ENCODE measurements at places on chromosomes 6 and 20.

DNA sequence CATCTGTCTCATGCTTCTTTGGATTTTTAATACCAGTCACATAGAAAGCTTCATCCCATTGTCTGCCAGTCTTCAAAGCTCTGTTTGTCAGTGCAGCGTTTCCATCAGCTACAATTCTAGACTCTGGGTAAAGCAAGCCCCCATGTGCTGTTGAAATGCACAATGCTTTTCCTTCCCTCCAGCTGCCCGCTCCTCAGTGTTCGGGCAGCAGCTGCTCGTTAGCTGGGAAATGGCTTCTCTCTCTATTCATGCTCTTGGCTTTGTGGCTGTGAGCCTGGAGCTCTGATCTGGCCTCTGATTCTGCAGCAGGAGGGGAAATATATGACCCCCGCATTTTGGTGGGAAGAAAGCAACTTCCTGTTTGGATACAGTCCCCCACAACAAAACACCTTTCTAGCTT is 213.0 kb upstream of the CDYL start:
- DNase-seq: no peak

- no peak for DNase-seq
These were observed 988 bp downstream of the TIAM2 start for GRCh38 chr6:154996016-154996590.

- no peak for DNase-seq
These were observed 52.4 kb upstream of the SPDEF start for GRCh38 chr6:34608321-34609091.

- no peak for DNase-seq
These were observed 41.1 kb downstream of the VEGFA start for GRCh38 chr6:43810965-43811732.

DNA sequence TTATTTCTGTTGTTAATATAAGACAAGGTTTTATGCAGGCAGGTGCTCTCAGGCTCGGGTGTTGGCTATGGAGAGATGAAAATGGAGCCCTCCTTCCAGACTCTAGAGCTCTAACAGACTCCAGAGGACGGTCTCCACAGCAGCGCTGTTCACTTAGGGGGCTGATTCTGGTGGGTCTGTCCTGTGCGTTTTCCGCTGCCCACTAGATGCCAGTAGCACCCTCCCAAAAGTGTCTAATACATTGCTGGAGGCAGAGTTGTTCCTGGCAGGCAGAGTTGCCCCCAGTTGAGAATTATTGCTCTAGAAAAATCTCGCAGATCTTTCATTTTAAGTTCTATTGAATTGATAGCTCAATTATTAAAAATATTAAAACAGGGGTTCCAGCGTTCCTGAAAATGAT is 109.9 kb downstream of the MAP3K4 start:
- DNase-seq: no peak

GRCh38 chr6:125818772-125819260 is 28.1 kb downstream of the NCOA7 start:
- DNase-seq: no peak

- no peak for DNase-seq
These were observed 16.0 kb downstream of the MARCKS start for GRCh38 chr6:113873043-113873667.

DNA sequence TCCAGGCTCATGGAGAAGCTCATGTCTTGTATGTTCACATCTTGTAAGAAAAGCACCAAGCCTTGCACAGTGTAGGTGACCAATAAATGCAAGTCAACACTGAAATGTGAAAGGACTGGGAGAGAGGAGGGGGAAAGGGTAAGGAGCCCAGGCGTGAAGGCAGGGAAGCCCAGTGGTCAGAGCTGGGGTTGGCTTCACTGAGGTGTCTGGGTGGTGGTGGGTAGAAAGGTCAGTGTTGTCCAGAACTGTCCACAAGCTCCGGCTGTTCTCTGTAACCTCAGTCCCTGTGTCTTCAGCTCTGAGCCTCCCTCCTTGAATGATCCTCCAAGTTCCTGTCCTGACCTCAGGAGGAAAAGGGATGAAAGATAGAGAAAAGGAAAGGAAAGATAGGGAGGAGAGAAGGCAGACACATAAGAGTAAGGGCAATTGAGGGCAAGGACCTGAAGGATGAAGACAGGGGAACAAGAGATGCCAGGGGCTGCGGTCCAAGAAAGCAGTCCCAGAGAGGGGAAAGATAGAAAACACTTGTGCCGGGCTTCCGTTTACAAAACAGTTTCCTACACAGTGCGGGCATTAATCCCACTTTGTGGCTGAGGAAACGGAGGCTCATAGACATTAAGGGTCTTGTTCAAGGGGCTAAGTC is 2.4 kb upstream of the TNXB start:
- DNase-seq: no peak

- no peak for DNase-seq
These were observed 484.0 kb downstream of the UTRN start for GRCh38 chr6:144769142-144769541.

- peak; percentile 29 for DNase-seq
These were observed 9.0 kb upstream of the HSP90AB1 start for GRCh38 chr6:44237813-44238433.

DNA sequence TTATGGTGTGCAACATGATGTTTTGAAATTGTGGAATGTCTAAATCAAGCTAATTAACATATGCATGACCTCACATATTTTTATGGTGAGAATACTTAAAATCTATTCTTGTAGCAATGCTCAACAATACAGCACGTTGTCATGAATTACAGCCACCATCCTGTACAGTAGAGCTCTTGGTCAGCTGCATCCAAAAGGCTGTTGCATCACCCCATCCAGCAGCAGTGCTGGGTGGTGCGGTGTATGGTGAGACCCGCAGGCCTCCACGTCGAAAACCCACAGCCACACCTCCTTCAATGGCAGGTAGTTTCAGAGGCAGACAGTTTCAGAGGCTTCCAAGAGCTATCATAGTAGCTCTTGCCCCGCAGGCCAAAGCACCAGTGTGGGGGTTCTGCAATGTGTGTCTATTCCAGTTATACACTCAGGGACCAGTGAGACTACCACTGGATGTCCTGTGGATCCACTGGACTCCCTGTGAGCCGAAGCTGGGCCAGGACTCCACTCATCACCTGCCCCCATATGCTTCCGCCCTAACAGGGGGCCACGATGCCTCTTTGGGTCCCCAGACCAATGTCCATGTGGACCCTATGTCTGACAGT is 23.4 kb downstream of the PACSIN1 start:
- no peak for DNase-seq

GRCh38 chr6:163128324-163128723 is 286.2 kb upstream of the QKI start:
- DNase-seq: no peak

All from cortex of kidney (tissue), 1 donor.